Posterior cingulate gyrus (tissue), 11 donors: ENCODE measurements at places on chromosomes 1 and 21.

DNA sequence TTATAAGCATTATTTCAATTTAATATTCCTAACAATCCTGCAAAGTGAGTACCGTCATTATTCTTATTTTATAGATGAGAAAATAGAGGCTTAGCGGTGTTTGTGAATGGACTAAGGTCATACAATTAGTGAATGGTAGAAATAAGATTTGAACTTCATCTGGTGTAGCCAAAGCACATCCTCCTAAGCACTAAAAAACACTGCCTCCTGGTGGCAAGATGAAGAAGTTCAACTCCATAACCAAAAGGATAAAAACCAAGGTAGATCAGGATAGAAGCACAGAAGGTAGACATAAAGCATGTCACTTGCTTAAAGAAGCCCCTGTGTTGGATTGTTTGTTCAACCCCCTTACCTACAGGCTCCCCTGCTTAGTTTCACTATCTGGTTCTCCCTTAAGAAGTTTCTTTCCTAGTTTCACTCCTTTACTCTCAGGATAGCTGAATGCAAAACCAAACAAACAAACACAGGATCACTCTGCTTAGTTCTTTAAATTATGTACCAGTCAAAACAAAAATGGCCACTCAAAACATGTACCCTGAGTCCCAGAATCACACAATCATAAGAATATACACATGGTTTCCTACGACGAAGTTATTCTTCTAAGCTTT, 12.7 kb upstream of the AIM2 start:
- no peak for DNase-seq

GRCh38 chr1:109474697-109475096, 8.4 kb downstream of the SYPL2 start:
- DNase-seq, result no peak

- no peak for DNase-seq
Observed at GRCh38 chr1:203488539-203488938, 5.4 kb upstream of the OPTC start.

GRCh38 chr1:151916726-151917370, 7.5 kb upstream of the THEM4 start:
- no peak for DNase-seq

DNA sequence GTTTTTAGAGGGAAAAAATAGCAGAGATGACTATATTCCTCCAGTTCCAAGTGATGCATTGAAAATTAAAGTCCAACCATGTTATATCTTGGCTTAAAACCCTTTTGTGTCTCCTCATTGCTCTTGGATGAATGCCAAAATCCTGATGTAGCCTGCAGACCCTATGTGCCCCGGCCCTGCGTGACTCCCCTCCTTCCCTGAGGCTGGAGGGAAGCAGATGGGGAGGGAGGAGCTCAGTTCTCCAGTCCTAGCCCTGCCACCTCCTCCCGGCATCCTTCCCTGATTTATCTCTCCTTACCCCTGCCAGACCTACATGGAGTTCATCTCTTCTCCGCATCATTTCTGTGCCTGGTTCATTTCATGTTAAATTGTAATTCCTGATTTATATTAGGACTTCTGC, 397.4 kb downstream of the PTPRU start:
- DNase-seq, result no peak
